Activated CD4-positive, alpha-beta memory T cell treated with anti-CD3 and anti-CD28 coated beads for 36 hours (primary cell): ENCODE measurements at places on chromosomes 16 and 17. TPM values are rescaled to one million over a fixed set of nuclear protein-coding genes. Genes with fewer than 3 reads are reported as not detected.

- DNase-seq, result no peak
These were observed 8.6 kb upstream of the VAC14 start for GRCh38 chr16:70809392-70810060.

GRCh38 chr17:42458497-42459255 is at the start of gene ATP6V0A1:
Gene ATP6V0A1 (plus strand): TSS chr17:42458878. CDS start chr17:42460895, 2,017 bp downstream.
- DNase-seq, result peak; percentile 95

- DNase-seq, result no peak
These were observed 92.2 kb downstream of the TUBD1 start for GRCh38 chr17:59800530-59800942.

GRCh38 chr17:53837131-53837530 is 14.4 kb downstream of the KIF2B start:
- DNase-seq, result no peak

The B3GNT9 gene
- 5.6 TPM for total RNA-seq

The CDRT15 gene
- total RNA-seq, result not detected

The MRPL12 gene
- total RNA-seq, result 112 TPM

The TVP23A gene
- total RNA-seq, result not detected

The GNAO1 gene
- 1.4 TPM for total RNA-seq

The TAT gene
- not detected for total RNA-seq

The CBX8 gene
- 4.6 TPM for total RNA-seq
